ENCODE measurements at places on chromosomes 4 and X.

GRCh38 chrX:13923289-13923688 lies 106.4 kb upstream of the GPM6B start:
- DNase-seq: no peak

- DNase-seq: no peak
Observed at GRCh38 chr4:138697851-138698250, 317.7 kb upstream of the NOCT start.

DNA sequence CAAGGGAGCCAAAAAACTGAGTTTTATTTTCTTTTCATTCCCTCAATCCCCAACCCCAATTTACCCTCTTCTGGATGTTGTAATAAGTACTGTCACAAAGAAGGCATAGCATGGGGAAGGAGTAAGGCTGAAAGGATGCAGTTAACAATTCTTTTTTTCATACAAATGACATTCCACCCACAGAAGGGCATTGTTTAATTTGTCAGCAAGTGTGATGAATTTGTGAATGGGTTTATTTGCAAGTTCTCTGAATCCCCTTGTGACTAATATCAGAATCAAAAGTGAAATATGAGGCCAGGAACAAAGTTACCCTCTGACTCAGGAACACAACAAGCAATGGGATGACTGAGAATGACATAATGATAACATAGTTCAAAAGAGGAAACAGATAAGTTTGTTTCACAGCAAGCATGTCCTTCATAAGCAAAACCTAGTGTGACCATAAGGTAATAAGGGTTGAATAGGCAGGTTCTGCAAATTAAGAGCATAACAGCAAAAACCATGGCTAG lies 2.1 kb downstream of the GEMIN8 start:
- no peak for DNase-seq

GRCh38 chrX:31353095-31353494 lies 281.3 kb upstream of the FTHL17 start:
- DNase-seq: no peak

DNA sequence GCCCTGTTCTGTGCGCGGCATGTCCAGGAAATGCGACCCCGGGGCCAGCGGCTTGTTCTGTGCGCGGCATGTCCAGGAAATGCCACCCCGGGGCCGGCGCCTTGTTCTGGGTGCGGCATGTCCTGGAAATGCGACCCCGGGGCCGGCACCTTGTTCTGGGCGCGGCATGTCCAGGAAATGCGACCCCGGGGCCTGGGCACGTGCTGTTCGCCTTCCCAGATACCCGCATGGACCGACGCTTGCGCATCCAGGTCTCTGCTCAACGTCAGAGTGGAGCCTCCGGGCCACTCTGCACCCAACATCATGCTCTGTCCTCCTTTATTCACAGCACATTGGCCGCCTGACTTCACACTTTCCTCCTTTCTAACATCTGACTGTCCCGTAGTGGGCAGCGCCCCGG lies 75.8 kb upstream of the PSAPL1 start:
- no peak for DNase-seq

DNA sequence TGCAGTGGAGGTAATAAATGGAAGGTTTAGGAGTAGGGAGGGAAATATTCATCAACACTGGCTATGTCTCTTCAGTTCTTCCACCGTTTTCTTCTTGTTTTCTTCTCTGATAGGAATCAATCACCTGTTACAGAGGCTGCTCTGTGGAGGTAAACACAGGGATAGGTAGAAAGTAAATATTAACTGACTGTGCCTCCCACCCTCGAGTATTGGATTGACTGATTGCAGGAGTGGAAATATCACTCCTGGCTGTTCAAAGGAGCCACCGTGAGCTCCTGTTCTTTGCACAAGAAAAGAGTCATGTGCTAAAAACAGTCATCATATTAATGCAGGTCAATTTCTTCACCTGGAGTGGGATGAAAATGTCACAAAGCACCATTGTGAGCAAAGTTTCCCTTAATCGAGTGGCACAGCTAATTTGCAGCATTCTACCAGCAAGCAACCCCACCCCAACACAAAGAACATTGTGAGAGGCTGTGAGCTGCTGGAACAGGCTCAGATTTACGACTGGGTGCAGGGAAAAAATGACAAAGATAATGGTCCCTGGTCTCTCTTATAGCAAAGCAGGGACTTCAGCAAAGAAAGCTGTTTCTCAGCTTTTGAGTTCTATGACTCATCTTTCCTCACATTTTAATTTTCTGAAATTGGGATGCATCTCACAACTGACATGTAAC lies 113.7 kb upstream of the TSPAN5 start:
- DNase-seq: no peak

All from CD4-positive, alpha-beta T cell treated with Interleukin-15 for 1 hour (primary cell).